Ecto neural progenitor cell (in vitro differentiated cells): ENCODE measurements at places on chromosomes 5 and 9.

GRCh38 chr5:150413176-150413901, 629 bp upstream of the CD74 start:
- no peak for DNase-seq

GRCh38 chr5:85293145-85293785, 908.6 kb upstream of the EDIL3 start:
- no peak for DNase-seq

DNA sequence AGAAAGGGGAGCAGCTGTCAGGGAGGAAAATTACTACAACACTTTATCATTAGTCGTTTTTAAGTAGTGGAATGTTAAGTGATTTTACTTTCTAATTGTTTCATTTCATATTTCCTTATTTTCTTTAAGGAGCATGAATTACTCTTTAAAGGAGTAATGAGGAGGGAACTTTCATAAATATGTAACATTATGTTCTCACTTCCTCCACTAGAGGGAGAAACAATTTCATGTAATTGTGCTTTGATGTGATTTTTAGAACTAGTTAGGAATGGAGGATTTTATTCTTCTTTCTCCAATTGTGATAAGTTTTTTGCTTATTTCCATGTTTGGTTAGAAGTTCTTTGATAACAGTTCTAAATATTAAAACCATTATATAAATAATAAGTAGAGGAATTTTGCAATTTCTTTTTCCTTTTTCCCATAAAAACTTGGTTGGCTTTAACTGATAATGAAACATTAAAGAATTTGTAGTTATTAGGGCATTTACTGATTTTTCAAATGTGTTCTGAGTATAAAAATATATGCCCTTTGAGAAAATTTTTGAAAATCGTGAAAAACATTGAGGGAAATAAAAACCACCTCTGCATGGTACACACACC, 25.6 kb downstream of the CEP78 start:
- DNase-seq, result no peak

DNA sequence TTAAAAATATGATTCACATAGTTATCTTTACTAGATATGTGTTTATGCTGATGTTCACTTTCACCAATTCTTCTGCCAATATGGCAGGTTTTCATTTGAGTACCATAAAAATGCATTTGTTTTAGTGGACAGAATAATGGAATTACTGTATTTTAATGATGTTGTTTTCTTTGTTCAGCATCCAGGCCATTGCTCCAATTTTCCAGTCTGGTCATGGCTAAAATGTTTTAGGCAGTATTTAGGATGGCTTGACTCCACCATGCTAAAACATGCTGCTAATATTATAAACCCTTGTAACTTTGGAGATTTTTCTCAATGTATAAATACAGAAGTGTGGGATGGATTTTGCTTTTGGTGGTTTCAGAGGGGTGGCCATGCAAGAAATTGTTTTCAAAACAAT, 273.0 kb upstream of the RPS23 start:
- DNase-seq, result no peak

DNA sequence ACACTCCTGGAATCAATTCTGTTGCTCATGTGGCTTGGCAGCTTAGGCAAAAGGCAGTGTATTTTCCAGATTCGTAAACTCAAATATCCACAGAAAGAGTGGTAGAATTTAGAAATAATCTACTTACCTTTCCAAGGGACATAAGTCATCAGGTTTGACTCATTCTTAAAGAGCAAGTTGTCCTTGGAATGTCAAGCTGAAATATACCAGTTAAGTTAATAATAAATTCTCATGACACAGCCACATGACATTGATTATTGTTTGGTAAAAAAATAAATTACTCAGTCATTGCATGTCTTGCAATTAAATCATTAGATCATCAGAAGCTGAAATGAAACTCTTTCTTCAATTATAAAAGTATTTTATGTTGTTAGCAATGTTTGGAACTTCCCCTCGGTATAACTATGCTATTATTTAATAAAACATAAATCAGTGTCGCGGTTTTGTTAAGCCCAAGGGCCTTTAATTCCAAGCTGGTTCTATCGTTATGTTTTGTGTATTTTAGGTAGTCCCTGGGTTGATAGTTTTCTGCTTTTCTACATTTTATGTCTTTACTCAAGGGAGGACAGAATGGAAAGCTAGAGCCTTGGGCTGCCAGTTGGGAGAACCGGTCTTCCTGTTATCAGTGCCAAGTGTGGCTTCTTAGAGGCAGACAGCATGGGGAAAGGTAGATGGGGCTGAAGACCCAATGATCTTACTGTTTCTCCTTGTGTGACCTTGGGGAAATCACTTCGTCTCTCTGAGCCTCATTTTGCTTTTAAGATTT, 79.3 kb upstream of the PRLR start:
- no peak for DNase-seq

- DNase-seq, result no peak
These were observed 69.4 kb downstream of the LMNB1 start for GRCh38 chr5:126846344-126846743.

- no peak for DNase-seq
These were observed 24.5 kb downstream of the ADAMTS12 start for GRCh38 chr5:33867241-33867640.

DNA sequence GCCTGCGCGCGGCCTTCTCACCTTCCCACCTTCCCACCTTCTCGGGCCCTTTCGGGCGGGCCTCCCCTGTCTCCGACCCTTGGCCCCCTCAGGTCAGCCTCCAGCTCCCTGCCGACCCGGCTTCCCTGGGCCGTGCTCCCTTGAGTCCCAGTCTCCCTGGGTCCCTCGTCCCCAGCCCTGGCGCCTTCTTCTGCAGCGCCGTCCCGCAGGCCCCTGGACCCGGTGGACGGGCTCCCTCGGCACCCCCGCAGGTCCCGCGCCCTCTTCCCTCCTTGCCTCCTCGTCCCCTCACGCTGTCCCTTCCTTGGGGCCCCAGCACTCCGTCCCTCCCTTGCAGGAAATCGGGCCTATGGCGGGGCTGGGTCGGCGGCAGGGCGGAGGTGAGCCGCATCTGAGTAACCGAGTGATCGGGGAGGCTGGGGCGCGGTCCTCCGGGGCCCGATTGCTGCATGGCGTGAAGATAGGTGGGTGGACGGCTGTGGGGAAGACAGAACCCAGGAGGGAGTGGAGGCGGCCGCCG, 7.6 kb downstream of the ARPC5L start:
- peak; percentile 62 for DNase-seq

DNA sequence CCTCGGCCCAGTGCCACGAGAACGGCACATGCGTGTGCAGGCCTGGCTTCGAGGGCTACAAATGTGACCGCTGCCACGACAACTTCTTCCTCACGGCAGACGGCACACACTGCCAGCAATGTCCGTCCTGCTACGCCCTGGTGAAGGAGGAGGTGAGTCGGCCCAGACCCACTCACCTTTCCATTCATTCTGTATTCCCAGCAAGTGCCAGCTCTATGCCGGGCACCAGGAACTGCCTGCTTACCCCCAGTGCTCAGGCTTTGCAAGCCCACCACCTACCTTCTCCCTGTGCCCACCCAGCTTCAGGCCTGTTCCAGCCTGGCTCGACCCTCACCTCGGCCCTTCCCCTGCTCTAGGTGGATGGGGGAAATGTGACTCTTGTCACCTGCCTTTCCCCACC, 26.6 kb upstream of the AIF1L start:
- DNase-seq, result no peak

- no peak for DNase-seq
These were observed 335.4 kb downstream of the NTRK2 start for GRCh38 chr9:85004818-85005413.

- DNase-seq, result no peak
These were observed 295.9 kb upstream of the ITGA1 start for GRCh38 chr5:52491818-52492217.

DNA sequence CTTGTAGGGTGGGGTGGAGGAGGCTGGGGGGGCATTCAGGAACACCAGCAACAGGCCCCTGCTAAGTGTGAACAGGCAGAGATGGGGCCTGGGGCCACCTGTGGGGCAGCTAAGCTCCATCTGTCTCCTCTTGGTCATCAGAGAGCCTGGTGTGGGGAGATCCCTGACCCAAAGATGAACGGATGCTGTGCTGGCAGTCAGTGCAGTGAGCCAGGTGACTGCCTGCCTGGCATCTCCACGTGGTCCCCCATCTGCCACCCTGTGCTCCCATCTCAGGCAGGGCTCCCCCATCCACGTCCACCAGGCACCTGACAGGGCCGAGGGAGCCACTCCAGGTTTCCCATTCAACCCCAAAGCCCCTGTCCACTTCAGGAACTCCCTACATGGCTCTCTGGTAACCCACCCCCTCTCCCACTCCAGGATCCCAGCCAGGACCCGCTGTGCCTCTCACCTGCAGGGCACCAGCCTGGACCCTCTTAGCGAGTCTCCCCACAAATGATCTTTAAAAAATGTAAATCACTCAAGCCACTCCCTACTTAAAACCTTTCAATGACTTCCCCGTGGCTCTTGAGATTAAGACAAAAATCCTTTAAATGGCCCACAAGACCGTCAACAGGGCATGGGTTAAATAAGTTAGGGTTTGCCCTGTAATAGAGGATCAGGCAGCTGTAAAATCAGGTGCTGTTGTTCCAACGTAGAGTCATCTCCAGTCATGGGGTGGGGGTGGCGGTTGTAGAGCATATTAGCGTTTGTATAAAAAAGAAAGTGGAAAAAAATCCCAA, 60.8 kb downstream of the LMX1B start:
- no peak for DNase-seq

DNA sequence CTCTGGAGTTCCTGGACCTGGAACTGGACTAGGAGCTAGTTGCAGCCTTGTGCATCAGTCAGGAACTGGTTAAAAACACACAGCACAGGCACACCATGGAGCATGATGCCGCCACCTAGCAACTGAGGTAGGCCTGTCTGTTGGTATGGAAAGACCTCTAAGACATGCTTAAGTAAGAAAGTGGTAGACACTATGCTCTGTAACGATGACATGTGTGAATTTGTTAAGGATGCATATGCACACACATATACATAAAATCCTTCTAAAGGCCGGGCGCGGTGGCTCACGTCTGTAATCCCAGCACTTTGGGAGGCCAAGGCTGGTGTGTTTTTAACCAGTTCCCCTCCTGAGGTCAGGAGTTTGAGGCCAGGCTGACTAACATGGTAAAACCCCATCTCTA, 136.9 kb upstream of the RASEF start:
- no peak for DNase-seq
